Testis (tissue), 5 donors: ENCODE measurements at places on chromosomes 3 and 15.

GRCh38 chr3:157247391-157247790 is 87.4 kb upstream of the CCNL1 start:
- peak; percentile 29 for DNase-seq
- H3K27me3 ChIP-seq: no peaks in the 10 kb centered on the region
- peak overlapping the region; percentile 81 for H3K27ac ChIP-seq
- no peak overlapping the region for H3K4me3 ChIP-seq

DNA sequence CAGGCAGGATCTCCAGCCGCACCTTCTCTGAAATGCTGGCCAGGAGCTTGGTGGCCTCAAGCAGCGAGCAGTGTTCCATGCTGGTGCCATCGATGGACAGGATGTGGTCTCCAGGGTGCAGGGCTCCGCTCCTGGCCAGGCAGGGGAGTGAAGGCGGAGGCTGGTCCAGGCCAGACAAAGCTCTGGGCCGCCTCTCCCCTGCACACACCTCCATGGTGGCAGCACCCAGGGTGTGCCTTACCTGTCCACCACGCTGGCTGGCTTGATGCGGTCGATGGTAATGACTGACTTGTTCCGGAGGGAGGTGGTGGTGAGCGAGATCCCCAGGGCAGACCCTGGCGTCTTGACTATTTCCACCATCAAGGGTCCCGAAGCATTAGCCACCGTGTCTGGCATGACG is 20.0 kb downstream of the GRIP2 start:
- no peak overlapping the region for H3K27ac ChIP-seq
- H3K4me3 ChIP-seq: no peak overlapping the region

GRCh38 chr15:49748791-49749190 is 127.9 kb downstream of the DTWD1 start:
- H3K4me1 ChIP-seq: no peaks in the 10 kb centered on the region
- H3K36me3 ChIP-seq: no peaks in the 10 kb centered on the region
- H3K4me3 ChIP-seq: no peak overlapping the region
- H3K27me3 ChIP-seq: no peaks in the 10 kb centered on the region

GRCh38 chr15:29123171-29123570 is 146.5 kb downstream of the NSMCE3 start:
- H3K4me1 ChIP-seq: no peaks in the 10 kb centered on the region
- DNase-seq: no peak
- no peak overlapping the region for H3K27ac ChIP-seq
- no peak overlapping the region for H3K4me3 ChIP-seq

- H3K27me3 ChIP-seq: no peaks in the 10 kb centered on the region
- peaks cover 7% of the 10 kb centered on the region for H3K4me1 ChIP-seq
- DNase-seq: no peak
- H3K27ac ChIP-seq: no peak overlapping the region
These were observed 12.0 kb upstream of the CBLB start for GRCh38 chr3:105880681-105881290.

GRCh38 chr3:43212914-43213611 is 73.3 kb upstream of the SNRK start:
- H3K4me1 ChIP-seq: no peaks in the 10 kb centered on the region
- H3K27me3 ChIP-seq: no peaks in the 10 kb centered on the region
- no peak overlapping the region for H3K27ac ChIP-seq
- no peaks in the 10 kb centered on the region for H3K36me3 ChIP-seq
- DNase-seq: no peak

- no peak for DNase-seq
- H3K36me3 ChIP-seq: no peaks in the 10 kb centered on the region
- no peak overlapping the region for H3K4me3 ChIP-seq
- no peaks in the 10 kb centered on the region for H3K4me1 ChIP-seq
- H3K27me3 ChIP-seq: no peaks in the 10 kb centered on the region
These were observed 22.2 kb upstream of the CMTM8 start for GRCh38 chr3:32216172-32216783.

DNA sequence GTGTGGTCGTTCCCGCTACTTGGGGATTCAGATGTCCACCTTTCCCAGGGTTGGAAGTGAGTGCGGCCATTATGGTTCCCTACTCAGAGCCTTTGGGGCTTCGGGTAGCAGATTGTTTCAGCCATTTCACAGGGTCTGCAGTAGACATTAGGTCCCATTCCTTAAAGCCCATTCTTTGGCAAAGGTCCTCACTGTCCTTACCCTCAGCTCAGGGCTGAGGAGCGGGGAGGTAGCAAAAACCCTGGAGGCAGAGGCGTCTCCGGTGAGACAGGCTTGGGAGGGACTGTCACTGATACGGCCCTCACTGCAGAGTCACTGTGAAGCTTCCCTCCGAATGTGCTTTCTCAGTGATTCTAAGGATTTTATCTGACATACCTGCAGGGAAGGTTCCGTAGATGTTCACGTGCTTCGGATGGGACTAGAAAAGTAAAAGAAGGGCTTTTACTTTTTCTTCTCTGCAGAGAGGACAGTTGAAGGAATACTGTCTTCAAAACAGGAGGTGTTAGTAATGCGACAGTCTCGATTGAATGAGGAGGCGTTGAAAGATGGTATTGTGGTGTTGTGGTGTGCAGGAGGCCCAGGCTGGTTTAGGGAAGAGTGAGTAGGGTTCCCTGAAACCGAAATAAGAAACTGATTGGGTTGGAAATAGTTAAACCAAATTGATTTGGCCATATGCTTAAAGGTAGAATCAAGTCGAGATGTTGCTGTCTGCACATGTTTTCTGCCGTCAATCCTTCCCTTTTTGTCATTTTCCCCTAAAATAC is 630 bp downstream of the ATP6V1A start:
- H3K27ac ChIP-seq: peak overlapping the region; percentile 100
- no peaks in the 10 kb centered on the region for H3K36me3 ChIP-seq
- no peaks in the 10 kb centered on the region for H3K27me3 ChIP-seq
- DNase-seq: no peak

DNA sequence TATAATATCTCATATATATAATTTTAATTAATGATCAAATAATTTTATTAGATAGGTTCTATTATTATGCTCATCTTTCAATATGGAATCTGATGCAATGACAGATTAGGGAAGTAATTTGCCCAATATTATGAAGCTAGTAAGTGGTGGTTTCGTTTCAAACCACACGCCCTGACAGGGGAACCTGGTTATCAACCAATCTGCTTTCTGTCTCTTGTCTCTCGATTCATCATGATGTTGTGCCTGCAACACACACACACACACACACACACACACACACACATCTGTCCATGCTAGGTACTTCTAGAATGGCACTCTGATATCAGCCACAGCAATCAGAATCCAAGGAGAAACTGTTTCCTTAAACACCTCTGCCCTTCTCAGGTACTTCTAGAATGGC is 128.4 kb downstream of the ZBBX start:
- no peaks in the 10 kb centered on the region for H3K4me1 ChIP-seq
- no peaks in the 10 kb centered on the region for H3K36me3 ChIP-seq
- no peak for DNase-seq

DNA sequence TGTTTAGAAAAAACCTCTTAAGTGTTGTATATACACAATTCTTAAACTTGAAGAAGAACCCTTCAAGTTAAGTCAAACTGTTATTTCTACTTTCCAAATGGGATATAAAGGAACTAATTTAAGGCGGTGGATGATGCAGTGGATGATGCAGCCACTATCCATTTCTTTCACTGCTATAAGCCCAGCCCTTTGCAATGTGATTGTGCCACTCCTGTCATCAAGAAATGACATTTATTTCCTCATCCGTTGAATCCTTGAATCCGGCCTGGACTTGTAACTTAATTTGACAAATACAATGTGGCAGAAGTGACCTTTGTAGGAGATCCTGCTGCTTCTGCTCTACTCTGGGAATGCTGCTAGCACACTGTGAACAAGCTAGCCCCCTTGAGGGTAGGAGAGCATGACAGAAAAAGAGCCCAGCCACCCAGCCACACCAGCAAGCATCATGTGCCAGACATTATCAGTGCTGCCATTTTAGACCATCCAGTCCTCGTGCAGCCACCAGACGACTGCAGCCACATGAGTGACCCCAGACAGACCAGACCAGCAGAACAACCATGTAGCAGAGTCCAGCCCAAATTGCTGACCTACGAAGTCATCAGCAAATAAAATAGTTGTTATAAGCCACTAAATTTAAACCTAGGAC is 47.4 kb downstream of the UACA start:
- no peaks in the 10 kb centered on the region for H3K36me3 ChIP-seq
- no peak for DNase-seq
- peaks cover 19% of the 10 kb centered on the region for H3K4me1 ChIP-seq

DNA sequence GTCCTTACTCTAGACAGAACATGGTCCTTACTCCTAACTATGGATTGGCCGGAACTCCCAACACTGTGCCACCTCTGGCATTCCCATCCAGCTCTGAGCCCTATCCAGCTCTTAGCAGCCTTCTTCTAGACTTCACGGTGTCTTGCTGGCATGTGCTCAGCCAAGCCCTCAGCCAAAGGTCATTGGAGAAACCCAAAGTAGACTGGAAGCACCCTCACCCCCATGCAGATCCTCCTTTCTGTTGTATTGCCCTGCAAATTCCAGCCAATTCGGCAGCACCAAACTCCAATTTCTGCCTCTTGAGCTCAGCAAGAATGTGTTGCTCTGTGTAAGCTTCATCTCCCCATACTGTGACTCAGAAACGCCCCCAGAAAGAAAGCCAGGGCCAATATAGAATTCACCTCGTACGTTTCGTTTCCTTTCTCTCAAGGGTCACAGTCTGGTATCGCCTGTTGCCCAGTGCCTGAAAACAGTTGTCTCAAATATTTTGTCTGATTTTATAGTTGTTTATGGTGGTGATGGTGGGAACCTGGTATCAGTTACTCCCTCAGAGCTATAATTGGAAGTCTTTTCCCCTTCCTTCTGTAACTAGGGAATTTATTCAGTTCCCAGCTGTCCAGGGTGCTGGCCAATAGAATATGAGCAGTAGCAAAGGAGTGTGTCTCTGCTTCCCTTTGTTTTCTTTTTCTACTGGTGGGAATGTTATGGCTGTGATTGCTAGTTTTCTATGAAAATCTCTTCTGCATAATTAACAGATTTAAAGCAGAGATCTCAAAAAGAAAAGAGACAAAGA is 28.4 kb upstream of the EPHB3 start:
- no peaks in the 10 kb centered on the region for H3K4me1 ChIP-seq
- no peaks in the 10 kb centered on the region for H3K27me3 ChIP-seq
- no peak overlapping the region for H3K4me3 ChIP-seq
- H3K27ac ChIP-seq: no peak overlapping the region
- DNase-seq: no peak

GRCh38 chr3:31984321-31984720 is 2.8 kb downstream of the ZNF860 start:
- H3K4me1 ChIP-seq: no peaks in the 10 kb centered on the region
- no peaks in the 10 kb centered on the region for H3K27me3 ChIP-seq
- H3K4me3 ChIP-seq: no peak overlapping the region
- no peak overlapping the region for H3K27ac ChIP-seq
- DNase-seq: no peak
- H3K36me3 ChIP-seq: no peaks in the 10 kb centered on the region

DNA sequence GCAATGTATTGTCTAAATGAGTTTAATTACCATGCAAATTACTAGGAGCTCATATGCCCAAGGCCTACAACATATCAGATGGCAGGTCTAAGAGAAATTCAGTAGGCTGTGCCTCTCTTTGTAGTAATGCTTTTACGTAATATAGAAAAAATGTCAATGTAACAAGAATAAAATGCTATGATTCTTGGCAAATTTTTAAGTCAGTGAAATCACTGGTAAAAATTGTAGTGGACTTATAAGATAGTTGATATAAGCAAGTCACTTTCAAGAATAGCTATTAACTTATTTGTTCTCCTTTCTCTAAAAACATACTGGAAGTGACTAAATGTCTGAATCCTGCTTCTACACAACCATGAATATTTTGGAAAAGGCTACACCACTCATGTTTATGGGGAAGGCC is 707.8 kb downstream of the TUSC7 start:
- no peak for DNase-seq
- no peak overlapping the region for H3K27ac ChIP-seq
- no peak overlapping the region for H3K4me3 ChIP-seq
- H3K27me3 ChIP-seq: no peaks in the 10 kb centered on the region
- H3K4me1 ChIP-seq: no peaks in the 10 kb centered on the region
